Effector memory CD8-positive, alpha-beta T cell (primary cell): ENCODE measurements at places on chromosomes 12 and 14.

DNA sequence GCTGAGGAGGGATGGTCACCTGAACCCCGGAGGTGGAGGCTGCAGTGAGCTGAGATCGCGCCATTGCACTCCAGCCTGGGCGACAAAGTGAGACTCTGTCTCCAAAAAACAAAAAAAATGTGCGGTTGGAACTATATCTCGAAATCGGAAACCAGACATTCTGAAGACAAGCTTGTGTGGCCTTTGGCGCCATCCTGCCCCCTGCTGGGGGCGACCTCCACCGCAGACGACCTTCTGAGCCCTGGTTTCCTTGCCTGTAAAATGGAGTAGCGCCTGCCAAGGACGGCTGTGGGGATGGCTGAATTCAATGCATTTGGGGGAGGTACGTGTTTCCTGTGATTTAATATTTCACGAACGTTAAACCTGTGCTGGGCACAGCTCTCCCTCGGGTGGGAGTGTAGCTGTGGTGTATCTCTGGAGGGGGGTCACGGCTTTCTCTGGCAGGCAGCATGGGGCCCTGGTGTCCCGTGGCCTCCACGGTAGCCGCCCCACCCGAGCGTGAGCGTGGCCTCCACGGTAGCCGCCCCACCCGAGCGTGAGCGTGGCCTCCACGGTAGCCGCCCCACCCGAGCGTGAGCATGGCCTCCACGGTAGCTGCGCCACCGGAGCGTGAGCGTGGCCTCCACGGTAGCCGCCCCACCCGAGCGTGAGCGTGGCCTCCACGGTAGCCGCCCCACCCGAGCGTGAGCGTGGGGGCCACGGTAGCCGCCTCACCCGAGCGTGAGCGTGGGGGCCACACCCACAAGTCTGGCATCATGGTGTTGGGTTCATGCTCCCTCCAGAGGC is 55.3 kb downstream of the LRCOL1 start:
- DNase-seq, result no peak

DNA sequence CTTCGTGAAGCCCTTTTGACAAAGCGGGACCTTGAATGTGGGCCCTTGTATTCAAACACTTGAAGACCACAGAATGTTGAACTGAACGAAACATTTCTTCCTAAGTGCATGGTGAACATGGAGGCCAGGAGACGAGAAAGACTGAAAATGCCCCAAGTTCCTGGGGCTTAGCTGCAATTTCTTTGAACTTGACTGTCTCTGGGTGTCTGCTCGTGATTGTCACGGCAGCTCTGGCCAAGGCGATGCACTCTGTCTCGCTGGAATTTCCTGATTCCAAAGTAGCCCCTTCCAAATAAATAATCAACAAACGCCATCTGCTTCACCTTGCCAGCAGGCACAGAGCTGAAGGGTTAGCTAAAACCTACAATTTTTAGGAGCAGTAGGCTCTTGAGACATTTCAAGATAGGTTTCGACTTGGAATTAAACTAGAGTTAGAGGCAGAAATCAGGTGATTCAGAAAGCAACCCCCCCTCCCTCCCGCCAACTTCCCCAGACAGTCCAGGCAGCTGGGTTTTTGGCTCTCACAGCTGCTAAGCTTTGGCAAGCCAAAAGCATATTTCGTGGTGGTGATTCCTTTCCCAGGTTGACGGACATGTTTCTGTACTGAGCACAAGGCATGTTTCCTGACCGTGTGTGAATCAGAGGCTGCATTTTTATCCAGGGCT is 13.5 kb upstream of the IRF2BPL start:
- no peak for DNase-seq

DNA sequence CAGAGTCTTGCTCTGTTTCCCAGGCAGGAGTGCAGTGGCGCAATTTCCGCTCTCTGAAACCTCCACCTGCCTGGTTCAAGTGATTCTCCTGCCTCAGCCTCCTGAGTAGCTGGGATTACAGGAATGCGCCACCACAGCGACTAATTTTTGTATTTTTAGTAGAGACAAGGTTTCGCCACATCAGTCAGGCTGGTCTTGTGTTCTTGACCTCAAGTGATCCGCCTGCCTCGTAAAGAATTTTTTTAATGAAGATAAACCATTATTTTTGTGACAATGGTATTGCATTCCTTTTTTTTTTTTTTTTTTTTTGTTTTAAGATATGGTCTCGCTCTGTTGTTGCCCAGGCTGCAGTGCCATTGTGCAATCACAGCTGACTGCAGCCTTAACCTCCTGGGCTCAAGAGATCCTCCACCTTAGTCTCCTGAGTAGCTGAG is 25.8 kb downstream of the ACVR1B start:
- DNase-seq, result no peak

DNA sequence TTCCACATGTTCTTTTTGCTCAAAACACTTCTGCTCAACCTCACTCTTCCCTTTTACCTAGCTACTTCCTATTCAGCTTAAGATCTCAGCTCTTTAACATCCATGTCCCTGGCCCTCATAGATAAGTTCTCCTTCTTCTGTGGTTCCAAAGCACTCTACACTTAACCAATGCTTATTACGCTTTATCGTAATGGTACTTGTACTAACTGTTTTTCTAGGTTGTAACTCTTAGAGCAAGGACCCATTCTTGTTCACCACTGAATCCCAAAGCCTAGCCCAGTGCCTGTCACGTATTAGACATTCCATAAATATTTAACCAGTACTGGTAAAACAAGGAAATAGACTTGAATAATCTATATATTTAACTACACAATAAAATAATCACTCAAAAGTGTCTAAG is 5.3 kb downstream of the SLC41A2 start:
- DNase-seq, result no peak

- no peak for DNase-seq
Measured at GRCh38 chr12:131192951-131193350, 239.2 kb downstream of the ADGRD1 start.

GRCh38 chr12:40226705-40227104 is 1.9 kb downstream of the LRRK2 start:
- no peak for DNase-seq

DNA sequence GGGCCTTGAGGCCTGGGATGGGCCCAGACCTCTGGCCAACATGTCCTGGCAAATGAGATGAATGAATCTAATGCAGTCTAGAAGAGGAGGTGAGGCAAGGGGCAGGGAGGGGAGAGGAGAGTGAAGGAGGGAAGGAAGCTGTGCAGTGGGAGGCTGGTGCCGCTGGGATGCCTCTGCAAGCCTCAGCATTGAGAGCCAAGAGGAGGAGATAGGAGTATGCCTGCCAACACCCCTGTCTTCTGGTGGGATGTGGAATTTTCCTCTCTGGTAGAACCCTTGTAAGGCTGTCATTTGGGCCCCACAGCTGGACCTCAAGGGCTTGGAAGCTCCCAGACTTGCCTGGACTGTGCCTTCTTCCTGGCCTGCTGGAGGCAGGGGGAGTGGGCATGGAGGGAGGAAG is 21.9 kb downstream of the KRT80 start:
- DNase-seq, result no peak

DNA sequence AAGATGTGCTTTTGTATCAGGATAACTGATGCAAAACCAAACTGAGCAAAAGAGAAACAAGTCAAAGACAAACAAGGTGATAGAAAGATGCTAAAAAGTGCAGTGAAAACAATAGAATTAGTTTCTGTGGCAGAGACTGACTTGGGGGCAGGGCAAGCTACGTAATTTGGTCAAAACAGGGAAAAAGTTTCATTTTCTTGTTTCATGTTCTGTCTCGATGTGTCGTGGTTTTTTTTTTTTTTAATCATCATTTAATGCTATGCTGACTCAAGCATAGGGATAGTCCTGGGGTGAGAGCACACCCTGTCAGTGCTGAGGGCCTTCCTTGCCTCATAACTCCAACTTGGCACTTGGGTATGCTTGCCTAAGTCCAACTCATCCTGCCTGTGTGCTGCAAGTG is 144.1 kb upstream of the PTPRQ start:
- no peak for DNase-seq

GRCh38 chr12:122987086-122987951 is 6.8 kb downstream of the ARL6IP4 start:
- DNase-seq, result no peak

- no peak for DNase-seq
Measured at GRCh38 chr14:104229534-104230055, 91.2 kb downstream of the KIF26A start.

GRCh38 chr12:41935911-41936310 is 208.8 kb downstream of the GXYLT1 start:
- DNase-seq, result no peak

GRCh38 chr14:90521084-90521929 is 124.5 kb downstream of the CALM1 start:
- no peak for DNase-seq

DNA sequence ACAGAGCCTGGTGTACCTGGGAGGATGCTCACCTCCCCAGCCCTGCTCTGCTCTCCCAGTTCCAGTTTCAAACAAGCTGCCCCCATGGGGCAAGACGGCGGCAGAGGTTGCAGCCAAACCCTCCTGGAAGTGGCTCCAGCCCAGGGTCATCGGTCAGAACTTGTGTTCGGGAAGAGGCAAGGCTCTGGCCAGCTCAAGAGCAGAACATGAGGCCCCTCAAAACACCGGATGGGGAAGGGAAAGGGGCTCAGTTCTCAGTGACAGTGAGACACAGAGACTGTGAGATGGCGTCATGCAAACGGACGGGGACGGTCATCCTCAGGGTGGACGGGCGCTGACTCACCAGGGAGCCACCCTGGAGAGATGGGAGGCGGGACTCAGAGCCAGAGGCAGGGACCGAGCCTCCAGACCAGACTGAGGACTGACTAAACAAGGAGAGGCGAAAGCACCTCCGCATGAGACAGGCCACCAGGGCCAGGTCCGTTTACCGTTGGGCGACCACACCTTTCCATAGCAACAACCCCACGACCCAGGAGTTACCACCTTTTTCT is 63.9 kb upstream of the GALNT9 start:
- DNase-seq, result no peak

DNA sequence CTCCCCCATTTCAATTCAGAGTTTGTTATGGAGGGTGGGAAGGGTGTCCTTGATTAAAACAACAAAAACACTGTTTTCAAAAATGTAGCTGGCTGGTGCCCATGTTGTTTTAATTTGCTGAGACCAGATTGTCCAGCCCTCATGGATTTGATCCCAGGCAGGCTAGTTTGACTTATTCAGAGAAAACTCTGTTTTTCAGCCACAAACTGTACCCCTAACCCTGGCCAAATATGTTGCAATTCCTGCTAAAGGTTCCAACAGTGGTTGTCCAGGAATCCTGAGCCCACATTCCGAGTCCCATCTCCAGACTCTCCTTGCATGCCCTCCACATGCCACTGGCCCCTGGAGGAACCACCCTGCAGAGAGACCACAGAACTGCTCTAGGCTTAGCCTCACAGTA is 36.0 kb downstream of the MAP1LC3B2 start:
- no peak for DNase-seq

GRCh38 chr14:32601906-32602305 is 272.8 kb downstream of the AKAP6 start:
- DNase-seq, result no peak

DNA sequence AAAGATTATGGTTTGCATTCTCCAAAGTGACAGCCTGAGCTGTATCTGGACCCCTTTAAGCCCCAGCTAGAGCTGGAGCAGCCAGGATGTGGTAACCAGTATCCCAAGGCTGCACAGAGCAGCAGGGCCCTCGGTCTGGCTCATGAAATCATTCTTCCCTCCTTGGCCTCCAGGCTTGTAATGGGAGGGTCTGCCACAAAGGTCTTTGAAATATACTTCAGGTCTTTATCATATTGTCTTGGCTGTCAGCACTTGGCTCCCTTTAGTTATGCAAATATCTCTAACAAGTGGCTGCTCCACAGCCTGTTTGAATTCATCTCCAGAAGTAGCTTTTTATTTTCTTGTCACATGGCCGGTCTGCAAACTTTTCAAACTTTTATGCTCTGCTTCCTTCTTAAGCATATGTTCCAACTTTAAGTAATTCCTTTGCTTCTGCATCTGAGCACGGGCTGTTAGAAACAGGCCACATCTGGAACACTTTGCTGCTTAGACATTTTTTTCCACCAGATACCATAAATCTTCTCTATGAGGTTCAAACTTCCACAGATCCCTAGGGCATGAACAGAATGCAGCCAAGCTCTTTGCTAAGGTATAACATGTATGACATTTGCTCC is 663.4 kb upstream of the MIS18BP1 start:
- no peak for DNase-seq

GRCh38 chr12:38872561-38872960 is 32.8 kb downstream of the CPNE8 start:
- DNase-seq, result no peak

DNA sequence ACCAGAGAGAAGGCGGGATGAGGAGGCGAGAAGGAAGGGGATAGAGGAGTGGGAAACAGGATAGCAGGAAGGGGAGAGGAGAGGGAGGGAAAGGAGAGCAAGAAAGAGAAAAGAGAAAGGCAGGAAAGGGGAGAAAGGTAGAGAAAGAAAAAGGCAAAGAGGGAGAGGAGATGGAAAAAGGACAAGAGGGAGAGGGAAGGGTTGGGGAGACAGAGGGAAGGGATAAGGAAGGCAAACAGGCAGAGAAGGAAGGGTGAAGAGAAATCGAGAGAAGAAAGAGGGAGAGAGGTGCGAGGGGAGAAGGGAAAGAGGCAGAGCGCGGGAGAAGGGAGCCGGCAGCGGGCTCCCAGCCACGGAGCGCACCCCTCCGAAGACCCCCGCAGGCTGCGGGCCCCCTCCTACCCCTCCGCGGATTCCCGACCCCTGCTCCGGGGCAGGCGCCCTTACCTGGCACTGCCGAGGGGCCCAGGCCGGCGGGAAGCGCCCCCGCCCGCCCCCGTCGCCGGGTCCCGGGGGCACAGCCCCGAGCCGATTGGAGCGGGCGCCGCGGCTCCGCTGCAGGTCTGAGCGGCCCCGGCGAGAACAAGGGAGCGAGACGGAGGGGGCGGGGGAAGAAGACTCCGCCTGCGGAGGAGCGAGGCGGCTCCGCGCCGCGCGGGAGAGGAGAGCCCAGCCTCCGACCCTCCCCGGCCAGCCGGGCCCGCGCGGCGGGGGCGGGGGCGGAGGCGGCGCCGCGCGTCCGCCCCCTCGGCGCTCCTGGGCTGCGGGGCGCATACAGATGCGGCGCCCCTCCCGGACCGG is at the start of gene CDH24:
Gene CDH24 (minus strand): TSS at position 565 of the 801 bp plus-strand sequence. CDS start 1,787 bp downstream, outside the sequence.
- DNase-seq, result peak; percentile 67

- DNase-seq, result no peak
Measured at GRCh38 chr12:78599366-78599765, 265.2 kb upstream of the SYT1 start.

- DNase-seq, result no peak
Measured at GRCh38 chr12:18468246-18469075, 207.1 kb downstream of the PIK3C2G start.
